D721Med (cell line): ENCODE measurements at places on chromosomes 3 and 15.
A peak's percentile ranks its signal among the peaks of the same experiment; 100 is the strongest.

DNA sequence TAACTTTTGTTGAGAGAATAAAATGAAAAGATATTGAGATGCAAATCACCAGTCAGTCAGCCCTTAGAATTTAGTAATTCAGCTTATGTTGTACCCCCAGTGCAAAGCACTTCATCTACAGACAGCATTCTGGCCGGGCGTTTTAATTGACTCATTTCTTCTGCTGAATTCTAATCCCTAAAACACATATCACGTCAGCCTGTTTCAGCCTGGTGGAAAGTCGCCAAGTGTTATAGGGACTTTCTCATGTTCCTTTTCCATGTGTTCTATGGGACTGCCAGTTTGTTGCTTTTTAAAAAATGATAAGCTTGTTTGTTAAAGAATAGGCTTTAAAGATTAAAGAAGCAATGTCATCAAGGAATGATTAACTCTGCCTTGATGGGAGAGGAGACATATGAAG lies 169.7 kb upstream of the BFSP2 start:
- DNase-seq: no peak

GRCh38 chr3:66355997-66356396 lies 135.2 kb downstream of the SLC25A26 start:
- no peak for DNase-seq

- DNase-seq: no peak
Observed at GRCh38 chr15:85475317-85475701, 94.9 kb downstream of the AKAP13 start.

DNA sequence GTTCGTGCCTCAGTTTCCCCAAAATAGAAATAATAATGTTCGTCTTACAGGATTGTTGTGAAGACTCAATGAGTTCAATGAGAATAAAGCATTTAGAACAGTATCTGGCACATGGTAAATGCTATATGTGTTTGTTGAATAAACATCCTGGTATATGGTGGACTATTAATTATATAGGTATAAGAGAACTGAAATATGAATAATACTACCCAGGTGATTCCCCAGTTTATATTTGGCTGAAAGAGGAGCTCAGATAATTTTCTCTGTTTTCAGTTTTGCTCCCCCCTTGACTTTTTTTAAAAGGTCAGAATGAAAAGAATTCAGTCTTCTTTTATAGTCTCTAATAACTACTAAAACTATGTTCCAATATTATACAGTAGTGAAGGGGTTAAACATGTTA lies 46.9 kb downstream of the USP8 start:
- no peak for DNase-seq

DNA sequence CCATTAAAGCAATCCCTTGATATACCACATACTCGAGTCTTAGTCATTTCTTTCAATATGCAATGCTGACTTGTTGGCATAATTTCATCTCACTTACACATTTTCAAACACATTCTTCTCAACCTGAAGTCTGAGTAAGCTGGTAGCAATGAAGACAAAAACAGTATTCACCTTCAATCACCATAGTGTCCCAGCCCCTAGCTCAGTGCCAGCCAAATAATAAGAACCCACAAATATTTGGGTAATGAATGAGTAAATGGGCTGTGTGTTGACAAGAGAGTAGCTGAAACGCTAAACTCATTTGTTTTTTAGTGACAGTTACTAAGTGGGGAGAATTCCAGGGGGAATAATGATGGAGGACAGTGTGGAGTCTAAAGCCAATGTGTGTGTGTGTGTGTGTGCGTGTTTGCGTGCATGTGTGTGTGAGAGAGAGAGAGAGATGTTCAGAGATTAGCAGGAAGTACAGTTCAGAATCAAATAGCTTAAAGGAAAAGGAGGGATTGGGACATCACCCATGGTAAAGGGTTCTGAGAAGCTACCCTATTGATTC lies 165.7 kb downstream of the GAP43 start:
- no peak for DNase-seq

DNA sequence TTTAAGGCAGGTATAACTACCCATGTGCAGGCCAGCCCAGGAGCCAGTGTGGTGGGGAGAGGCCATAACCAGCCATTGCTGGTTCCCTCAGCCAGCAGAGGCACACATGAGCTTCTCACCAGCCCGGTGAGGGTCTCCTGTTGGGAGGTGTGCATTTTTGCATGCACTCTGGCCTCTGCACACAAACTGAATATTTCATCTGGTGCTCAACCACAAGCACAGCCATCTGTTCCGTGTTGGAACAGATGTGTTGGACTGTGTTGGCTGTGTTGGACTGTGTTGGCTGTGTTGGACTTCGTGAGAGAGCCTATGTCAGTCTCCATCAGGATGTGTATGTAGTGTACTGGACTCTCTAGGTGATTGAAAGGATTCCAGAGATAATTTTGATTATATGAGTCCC lies 67.2 kb downstream of the RPL39L start:
- no peak for DNase-seq

- DNase-seq: no peak
Observed at GRCh38 chr15:31371520-31372240, 45.0 kb downstream of the KLF13 start.

DNA sequence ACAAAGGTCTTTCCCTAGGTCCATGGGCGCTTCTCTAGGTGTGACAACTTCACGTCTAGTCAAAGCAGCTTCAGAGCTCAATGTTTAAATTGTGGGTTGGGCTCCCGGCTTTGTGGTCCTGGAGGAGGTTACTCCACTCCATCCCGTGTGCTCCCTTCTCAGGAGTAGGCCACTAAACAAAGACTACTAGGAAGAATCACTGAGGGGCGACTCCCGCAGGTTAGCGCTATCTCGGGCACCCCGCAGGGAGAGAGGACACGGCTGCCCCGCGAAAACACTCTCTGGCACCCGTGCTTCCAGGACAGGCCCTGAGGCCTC lies 500 bp downstream of the PARP6 start:
- DNase-seq: no peak

- DNase-seq: no peak
Observed at GRCh38 chr3:111745786-111746185, 113.3 kb upstream of the PHLDB2 start.

DNA sequence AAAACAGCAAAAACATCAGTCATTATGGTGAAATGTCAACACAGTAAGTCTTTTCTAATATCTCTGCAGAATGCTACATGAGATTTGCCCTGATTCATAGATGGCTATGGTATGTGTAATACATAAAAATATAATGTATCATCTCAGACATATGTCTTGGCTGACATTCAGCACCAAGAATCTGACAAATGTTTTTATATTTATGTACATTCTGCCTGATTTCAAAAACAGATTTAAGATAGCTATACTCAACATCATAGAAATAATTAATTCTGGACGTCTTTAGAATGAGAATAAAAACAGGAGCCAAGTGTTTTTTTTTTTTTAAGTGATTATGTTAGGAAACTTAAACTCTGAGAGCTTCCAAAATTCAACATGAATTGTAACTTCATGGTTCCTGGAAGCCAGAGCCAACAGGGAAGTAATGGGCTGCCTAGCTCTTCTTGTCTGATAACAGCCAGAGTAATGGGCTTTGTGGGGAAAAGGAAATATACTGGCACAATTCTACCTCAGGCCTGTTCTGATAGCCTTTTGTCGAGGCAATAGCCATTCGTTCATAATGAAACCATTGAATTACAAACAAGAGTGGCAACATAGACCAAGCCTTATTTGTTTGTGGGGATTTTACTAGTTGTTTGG lies 184.4 kb downstream of the VGLL4 start:
- no peak for DNase-seq

DNA sequence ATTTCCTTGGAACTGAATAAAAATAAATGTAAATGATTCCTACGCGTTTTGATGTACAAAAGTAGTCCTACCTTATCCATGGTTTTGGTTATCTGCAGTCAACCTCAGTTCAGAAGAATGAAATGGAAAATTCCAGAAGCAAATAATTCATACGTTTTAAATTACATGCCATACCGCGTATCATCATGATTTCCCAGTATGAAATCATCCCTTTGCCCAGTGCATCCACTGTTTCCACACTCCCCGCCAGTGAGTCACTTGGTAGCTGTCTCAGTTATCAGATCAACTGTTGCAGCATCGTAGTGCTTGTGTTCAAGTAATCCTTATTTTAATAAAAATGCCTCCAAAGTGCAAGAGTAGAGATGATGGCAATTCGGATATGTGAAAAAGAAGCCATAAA lies 9.1 kb upstream of the MFSD1 start:
- DNase-seq: no peak

GRCh38 chr15:77033729-77034671 lies 36.9 kb downstream of the TSPAN3 start:
- DNase-seq: no peak

- no peak for DNase-seq
Observed at GRCh38 chr3:71862371-71863140, 77.6 kb upstream of the PROK2 start.

DNA sequence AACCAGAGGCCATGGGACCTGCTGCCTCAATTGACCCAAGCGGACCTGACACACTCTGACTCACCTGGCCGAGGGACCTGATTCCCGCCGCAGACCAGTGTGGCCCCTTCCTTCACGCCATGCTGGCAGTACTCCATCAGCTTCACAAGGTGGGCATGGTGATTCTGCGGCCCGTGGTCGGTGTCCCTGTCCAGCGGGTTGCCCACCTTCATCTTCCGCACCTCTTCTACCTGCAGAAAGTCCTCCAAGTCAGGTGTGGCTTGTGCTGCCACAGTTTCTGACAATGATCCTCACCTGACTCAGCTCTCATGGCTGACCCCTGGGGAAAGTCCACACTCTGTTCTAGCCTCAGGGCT lies 25.9 kb upstream of the SLC41A3 start:
- no peak for DNase-seq

GRCh38 chr3:101689286-101689685 lies 2.8 kb upstream of the RPL24 start:
- no peak for DNase-seq

DNA sequence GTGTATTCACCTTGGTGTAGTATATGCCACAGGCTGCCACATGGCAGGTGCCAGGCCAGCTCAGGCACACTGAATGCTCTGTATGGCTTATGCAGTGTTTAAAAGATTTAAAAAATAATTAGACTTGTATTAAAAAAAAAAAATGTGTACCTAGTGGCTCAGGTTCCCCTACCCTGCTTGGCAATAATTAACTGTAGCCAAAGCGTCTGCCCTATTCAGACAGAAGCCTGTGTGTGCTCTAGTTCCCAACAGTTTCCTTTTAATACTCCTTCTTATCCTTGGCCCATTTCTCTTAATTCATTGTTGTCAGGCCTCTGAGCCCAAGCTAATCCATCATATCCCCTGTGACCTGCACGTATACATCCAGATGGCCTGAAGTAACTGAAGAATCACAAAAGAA lies 752.2 kb upstream of the CFAP20DC start:
- no peak for DNase-seq

- DNase-seq: no peak
Observed at GRCh38 chr15:62773369-62774165, 269.0 kb upstream of the TPM1 start.

GRCh38 chr15:81894061-81894460 lies 151.8 kb downstream of the MEX3B start:
- DNase-seq: no peak

GRCh38 chr15:86328658-86329057 lies 249.0 kb downstream of the AGBL1 start:
- DNase-seq: no peak

- no peak for DNase-seq
Observed at GRCh38 chr3:186670155-186670554, 4.3 kb downstream of the HRG start.

GRCh38 chr15:40058476-40059140 lies 19.6 kb upstream of the SRP14 start:
- DNase-seq: no peak

GRCh38 chr15:70259640-70260508 lies 162.2 kb upstream of the TLE3 start:
- DNase-seq: peak; percentile 37

GRCh38 chr3:12997387-12997786 lies 75.8 kb downstream of the IQSEC1 start:
- DNase-seq: no peak

GRCh38 chr3:53038679-53039375 lies 7.0 kb downstream of the SFMBT1 start:
- DNase-seq: no peak

- no peak for DNase-seq
Observed at GRCh38 chr15:43867096-43867495, 40.3 kb downstream of the WDR76 start.

DNA sequence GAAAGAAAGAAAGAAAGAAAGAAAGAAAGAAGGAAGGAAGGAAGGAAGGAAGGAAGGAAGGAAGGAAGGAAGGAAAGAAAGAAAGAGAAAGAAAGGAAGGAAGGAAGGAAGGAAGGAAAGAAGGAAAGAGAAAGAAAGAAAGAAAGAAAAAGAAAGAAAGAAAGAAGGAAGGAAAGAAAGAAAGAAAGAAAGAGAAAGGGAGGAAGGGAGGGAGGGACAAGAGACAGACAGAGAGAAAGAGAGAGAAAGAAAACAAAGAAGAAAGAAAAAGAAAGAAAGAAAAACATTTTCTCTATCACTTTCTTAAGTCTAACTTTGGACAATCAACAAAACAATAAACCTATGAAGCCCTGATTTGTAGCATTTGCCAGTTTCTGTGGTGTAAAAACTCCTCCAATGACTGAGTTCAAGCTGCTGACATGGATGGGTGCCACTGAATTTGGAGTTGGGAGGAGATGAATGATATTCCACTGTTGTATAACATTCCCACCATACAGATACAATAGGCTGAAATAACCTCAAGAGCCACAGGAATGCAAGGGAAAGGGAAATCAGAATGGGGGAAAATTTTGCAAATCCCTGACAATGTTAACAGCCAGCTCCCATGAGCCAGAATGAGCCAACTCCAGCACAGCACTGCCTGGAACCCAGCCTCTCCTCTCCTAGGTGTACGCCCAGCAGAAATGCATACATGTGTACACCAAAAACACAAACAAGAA lies 15.0 kb upstream of the RTP3 start:
- no peak for DNase-seq

GRCh38 chr3:127286571-127287140 lies 1.2 kb downstream of the PRR20G start:
- no peak for DNase-seq

DNA sequence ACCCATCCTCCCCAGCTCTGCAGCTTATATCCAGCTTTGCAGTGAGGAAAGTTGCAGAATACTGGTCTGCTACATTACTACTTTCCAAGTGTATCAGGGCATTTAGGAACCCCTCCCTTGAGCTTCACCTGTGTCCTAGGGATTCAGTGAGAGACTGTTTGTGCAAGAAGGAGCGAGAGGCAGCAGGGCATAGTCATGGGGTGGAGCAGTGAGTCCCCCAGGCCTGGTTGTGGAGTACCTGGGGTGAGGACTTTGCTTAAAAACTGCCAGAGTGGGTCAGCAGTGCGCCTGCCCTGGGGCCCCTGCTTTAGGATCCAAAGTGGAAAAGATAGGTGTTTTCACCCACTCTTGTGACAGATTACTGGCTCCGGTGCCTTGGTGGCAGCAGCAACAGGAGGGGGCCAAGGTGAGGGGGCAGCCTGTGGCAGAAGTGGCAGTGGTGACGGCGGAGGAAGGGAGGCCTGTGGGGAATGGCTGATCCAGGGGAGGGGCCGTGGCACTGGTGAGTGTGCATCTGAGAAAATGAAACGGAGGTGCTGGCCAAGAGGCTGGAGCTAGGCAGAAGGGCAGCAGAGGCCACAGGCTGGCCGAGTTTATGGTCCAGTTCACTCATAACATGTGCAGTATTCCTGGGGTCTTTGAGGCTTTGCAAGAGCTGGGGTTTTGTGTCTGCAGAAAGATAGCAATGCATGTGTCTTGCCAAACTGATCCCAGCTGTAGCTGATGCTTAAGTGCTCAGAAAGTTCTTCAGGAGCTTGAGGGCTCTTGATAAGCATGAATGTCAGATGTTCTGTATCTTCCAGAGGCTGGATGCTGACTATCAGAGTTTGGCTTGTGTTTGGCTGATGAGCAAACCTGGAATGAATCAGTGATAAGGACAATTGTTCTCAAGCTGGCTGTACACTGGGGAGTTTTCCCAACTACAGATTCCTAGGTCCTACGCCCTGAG lies 43.4 kb downstream of the GOLGA6A start:
- DNase-seq: peak; percentile 4

- DNase-seq: no peak
Observed at GRCh38 chr3:193148688-193149473, 92.1 kb upstream of the PLAAT1 start.
